ENCODE measurements at places on chromosomes 3 and 15.

DNA sequence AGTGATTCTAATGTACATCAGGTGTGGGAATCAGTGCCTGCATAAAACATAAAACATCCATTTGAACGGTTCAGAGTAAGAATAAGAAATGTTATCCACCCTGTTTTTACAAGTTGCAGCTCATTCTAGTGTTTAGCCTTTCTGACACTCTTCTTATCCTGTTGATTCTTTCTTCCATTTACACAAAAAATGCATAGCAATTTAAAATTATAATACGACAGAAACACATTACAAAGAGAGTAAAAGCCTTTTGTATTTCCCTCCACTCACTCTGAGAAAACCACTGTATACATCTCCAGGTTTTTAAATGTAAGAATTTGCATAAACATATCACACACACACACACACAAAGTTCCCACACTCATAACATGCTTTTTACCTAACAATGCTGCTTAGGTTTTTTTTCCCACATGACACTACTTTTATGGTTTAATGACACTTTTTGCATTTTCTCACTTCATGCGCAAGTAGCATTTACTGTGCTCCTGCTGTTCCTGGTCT lies 199.8 kb downstream of the CNTN6 start:
- no peak for DNase-seq

DNA sequence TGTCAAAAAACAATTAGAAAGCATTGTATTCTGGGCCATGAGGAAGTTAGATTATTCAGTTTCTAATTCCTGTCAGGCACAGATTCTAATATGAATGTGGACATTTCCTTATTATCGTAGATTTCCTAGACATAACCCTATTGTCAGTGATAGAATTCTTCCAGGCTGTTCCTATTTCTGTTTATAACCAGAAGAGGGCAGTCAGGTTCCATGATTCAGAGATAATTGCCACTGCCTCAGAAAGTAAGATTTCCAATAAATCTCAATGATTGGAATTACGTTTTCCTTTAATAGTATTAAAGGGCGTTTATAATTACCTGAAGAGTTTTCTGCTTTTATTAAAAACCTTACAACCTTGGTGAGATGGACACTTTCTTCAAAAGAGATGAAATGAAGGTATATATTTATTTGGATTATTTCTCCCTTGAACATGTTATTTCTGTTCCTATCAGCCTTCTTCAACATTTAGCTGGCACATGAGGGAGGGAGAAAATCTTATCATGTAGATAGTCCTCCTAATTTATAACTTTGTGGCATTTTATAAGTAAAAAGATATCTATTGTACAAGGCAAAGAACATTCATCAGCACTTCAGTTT lies 439.2 kb downstream of the MCTP2 start:
- no peak for DNase-seq

GRCh38 chr3:184780981-184781515 lies 30.9 kb upstream of the VPS8 start:
- DNase-seq, result no peak

DNA sequence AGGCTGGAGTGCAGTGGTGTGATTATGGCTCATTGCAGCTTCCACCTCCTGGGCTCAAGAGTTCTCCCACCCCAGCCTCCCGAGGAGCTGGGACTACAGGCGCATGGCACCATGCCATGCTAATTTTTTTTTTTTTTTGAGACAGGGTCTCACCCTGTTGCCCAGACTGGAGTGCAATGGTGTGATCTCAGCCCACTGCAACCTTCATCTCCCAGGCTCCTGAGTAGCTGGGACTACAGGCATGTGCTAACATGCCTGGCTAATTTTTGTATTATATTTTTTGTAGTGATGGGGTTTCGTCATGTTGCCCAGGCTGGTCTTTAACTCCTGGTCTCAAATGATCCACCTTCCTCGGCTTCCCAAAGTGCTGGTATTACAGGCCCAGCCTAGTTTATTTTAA lies 4.0 kb downstream of the TEX9 start:
- no peak for DNase-seq

GRCh38 chr3:56591262-56591661 lies 34.3 kb downstream of the CCDC66 start:
- no peak for DNase-seq

GRCh38 chr3:52176180-52176752 lies 21.7 kb upstream of the ALAS1 start:
- DNase-seq, result no peak

DNA sequence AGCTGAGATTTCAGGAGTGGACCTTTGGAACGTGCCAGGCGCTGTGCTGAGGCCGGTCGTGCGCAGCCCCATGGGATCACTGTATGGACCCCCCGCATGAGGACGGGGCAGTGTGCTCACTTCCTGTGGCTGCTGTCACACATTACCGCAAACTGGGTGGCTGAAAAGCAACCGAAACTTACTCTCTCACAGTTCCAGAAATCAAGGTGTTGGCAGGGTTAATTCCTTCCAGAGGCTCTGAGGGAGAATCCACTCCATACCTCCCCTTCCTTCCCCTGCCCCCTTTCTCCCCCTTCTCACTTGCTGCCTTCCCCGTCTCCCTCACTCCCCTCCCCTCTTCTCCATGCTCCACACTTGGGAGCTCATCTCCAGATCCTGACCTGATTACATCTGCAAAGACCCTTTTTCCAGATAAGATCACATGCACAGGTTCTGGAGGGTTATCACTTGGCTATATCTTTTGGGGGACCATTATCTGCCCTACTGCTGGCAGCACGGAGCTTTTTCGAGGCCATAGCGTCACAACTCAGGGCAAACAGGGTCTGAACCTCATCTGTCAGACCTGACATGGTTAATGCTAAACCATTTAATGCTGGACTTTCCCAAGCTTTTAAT lies 41.2 kb downstream of the KLF13 start:
- DNase-seq, result no peak

DNA sequence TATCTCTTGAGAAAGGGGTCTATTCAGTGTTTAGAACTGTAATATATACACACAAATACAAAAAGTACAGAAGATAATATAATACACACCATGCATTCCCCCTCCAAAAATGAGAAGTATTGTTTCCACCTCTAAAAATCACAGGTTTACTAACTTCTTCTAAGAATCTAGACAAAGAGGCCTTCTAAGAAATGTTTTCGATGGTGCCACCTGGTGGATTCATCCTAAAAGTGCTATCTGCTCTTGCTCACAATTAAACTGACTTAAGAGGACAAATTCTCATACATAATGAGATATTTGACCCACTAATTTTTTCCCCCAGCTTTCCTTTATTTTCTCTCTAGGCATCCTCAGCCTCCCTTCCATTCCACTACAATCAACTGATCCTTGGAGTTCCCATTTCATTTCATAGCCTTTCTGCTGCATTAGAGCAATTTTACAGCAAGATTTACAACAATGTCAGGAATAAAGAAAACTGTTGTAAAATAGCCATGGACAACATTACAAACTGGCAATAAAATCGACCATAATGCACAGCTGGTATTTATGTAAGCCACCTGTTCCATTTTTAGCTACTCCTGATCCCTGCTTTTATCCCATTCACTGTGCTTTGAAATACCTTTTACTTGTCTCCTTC lies 124.6 kb downstream of the ARRDC4 start:
- no peak for DNase-seq

DNA sequence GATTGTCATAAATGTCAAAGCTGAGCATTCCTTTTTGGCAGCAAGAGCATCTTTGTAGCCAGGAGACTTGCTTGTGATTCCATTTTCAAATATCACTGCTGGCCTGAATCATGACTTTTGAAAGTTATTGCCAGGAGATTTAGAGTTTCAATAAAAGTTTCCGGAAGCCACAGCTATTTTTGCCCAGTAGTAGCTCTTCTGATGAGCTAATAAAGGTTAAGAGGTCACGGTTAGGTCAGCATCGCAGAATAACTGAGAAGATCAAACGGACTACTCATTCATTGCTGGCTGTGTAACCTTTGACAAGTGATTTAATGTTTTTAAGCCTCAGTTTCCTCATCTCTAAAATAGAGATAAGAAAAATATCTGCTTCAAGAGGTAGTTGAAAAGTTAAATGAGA lies 105.1 kb upstream of the ETV5 start:
- DNase-seq, result no peak

DNA sequence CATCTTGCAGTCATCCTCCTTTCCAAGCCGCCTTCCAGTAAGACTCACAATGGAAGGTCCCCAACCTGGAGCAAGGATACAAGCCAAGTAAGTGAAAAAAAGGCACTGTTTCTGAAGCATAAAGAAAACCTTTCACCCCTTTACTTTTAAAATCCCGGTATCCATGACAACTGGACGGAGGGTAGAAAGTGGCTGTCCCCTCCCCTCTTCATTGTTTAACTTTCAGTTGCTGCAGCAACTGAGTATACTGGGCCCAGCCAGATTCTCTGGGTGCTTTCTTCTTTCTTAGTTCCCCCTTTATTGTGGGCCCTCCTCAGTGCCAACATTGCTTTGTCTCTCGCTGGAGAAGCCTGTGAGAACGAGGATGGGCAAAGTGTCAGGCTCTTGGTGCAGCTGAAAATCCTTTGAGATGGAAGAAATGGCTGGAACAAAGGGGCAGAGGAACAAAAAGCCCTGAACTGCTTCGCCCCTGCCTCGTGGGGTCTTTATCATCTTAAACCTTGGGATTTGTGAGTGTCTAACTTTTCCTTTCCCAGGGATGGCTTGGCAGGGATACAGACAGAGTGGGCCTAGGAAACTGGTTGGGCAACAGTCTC lies 224.0 kb upstream of the RGMA start:
- DNase-seq, result peak; percentile 77

DNA sequence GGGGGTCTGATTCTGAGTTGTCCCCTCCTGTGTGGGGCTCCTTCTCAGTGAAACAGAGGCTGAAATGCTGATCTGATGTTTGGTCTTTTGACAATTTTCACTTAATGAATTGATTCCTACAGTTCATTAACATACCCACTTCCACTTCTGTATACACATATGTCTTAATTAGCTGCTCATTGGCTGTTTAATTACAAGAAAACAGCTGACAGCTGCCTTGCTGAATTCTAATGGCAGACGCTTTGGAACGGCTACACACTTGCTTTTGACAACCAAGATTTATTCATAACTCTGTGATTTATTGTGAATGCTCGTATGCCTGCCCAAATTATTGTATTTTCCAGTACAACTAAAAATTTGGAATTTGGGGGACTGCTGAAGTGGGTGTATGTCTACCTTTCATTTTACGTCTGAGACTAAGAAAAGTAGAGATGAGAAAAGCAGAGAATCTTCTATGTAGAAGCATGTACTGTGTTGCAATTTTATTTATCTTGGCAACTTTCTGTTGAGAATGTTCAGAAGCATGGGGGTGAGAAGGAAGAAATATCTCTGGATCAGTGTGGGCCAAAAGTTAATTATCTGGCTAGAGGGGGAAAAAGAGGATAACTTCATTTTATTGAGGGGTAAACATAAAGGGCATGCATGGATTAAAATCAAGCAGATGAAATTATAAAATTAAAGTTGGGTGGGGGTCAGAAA lies 46.5 kb upstream of the ICE2 start:
- no peak for DNase-seq

DNA sequence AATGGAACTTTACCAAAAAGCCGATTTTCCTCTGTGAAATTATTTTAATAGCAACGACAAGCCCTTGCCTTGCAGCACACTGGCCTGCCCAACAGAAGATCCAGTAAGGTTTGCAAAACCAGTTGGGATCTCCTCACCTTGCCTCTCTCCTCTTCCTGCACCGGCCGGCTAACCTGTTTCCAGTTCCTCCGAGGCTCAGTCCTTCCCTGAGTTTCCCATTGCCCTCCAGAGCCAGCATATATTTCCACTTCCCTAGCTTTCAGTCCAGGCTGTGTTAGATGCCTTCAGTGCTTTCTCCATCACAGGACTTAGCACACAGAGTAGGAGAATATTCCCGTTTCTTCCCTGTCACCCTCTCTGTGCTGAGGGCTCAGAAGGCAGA lies 60.3 kb downstream of the NOX5 start:
- no peak for DNase-seq

GRCh38 chr15:99123713-99124451 lies 19.0 kb downstream of the SYNM start:
- peak; percentile 93 for DNase-seq

GRCh38 chr3:151330899-151331298 lies 1.6 kb upstream of the P2RY13 start:
- DNase-seq, result no peak

DNA sequence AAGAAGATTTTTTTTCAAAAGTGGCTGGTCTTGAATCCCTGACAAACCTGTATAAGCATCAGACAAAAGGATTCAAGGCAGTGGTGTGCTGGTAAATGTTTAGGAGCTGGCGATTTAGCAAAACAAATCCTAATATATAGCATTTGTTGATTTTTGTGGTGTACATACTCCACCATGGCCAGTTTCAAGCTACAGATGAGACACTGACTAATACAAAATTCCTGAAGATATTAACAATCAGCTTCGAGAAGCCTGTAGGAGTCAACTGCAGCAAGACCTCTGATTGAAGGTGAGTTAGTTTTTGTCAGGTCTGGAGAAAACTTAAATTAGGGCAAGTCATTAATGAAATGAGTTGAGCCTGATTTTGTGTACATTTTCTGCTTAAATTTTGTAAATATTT lies 6.7 kb downstream of the STRIT1 start:
- no peak for DNase-seq
